ENCODE measurements at places on chromosomes 16 and 17. TPM values are rescaled to one million over a fixed set of nuclear protein-coding genes. Genes with fewer than 3 reads are reported as not detected.

- no peak for DNase-seq
Measured at GRCh38 chr16:86579268-86580062, 1.1 kb downstream of the FOXL1 start.

Gene TMEM238L
- not detected for total RNA-seq

Gene PCGF2
- 1.2 TPM for total RNA-seq

DNA sequence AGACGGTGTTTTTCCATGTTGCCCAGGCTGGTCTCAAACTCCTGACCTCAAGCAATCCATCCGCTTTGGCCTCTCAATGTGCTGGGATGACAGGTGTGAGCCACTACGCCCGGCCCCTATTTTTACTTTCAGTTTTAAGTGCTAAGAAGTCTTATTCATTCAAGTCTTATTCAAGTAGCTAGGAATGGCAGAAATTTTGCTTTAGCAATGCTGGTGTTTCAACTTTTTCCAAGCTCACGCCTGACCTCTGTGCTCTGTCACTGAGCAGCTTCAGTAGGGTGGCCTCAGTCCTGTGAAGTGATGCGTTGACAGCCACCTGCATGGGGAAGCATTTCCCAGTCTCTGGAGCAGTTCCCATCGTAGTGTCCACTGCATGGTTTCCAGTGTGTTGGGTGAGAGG, 12.9 kb downstream of the ZNF750 start:
- no peak for DNase-seq

DNA sequence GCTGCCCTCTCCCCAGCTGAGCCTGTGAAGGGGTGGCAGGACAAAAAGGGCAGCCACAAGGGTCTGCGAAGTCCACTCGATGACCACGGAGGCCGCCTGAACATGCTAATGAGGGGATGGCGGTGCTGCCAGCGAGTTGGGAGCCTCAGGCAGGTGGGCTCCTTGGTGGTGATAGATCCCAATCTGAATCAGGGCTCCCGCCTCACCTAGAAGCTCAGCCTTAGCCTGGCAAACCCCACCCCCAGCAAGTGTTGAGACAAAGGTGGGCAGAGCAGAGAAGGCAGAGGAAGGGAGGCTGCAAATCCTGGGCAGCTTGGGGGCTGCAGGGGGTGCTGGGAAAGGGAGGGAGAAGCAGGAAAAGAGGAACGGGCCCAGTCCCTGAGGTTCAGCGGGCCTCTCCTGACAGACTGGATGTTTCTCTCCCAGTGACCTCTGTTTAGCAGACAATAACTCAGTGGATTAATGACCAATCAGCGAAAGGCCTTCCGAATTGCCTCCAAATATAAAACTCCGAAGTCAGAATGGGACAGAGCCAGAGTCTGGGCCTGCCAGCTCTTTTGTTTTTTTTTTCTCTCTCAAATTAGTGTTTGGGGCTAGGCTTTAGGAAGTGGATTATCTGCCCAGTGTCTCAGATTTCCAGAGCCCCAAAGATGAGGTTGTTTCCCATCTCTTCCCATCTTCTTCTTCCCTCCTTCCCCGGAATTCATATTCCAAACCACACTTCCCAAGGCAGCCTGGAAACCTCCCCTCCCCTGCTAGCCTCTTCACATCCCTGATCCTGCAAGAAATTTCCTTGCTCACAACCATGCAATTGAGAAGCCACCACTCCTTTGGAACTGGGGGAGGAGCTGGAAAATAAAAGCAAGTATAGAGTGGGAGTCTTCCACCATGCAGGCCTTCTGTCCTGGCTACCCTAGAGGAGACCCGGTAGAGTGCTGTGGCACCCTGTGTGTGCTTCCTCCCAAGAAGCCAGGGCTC, 15.2 kb upstream of the HOXB2 start:
- DNase-seq, result no peak

DNA sequence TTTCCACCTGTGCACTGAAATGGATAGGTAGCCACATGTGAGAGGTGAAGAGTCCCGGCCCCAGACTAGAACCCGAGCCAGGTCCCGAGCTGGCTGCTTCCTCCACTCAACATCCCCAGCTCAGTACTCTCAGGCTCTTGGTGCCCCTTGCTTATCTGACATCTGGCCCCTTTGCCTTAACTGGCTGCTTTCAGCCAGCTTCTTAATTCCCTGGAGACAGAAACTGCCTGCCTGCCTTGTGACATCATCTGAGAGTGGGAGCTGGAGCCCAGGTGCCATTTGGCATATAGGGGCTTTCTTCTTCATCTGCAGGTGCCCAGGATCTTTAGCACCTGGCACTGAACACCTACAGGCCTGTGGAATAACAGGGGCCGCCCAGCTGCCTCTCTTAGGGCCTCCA, 8.9 kb downstream of the CHAD start:
- no peak for DNase-seq
